ENCODE measurements at places on chromosomes 3 and 15.

DNA sequence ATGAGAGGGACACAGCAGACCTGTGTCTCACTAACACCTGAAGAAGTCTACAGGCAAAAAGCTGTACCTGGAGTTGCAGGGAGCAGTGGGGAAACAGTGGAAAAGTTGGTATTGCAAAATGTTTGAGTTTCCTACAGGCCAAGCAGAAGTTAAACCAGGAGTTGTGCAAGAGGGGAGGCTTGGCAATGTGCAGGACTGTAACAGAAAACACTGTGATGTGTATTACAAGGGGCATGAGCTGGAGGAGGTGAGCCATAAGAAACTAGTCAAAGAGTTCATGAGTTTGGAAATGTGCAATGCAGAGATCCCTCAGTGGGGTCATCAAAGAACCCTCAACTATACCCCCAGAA, 47.1 kb upstream of the SERPINI2 start:
- DNase-seq, result no peak

- DNase-seq, result peak; percentile 12
Observed at GRCh38 chr3:28972921-28973320, 307.9 kb upstream of the RBMS3 start.

DNA sequence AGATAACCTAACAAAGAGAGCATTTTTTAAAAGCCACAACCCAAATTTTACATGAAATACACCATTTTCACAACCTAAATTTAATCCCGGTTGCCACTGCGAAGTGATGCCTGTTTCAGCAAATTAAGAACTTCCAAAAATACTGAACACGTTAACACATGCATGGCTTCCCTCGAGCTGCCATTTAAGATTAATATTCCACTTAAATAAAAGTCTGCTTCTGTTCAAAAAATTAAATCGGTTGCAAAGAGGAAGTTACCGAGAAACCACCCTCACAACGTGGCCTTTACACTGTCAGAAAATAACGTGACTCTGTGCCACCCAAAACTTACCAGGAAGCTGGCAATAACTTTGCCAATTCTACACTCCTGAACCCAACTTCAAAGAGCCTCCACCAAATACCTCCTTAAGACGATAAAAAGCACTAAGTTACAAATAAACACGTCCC, 1.2 kb downstream of the TBL1XR1 start:
- DNase-seq, result peak; percentile 35

GRCh38 chr3:134018406-134018805, 11.3 kb downstream of the SLCO2A1 start:
- no peak for DNase-seq

- no peak for DNase-seq
Observed at GRCh38 chr3:9399337-9399703, 1.9 kb downstream of the SETD5 start.

- DNase-seq, result no peak
Observed at GRCh38 chr3:28042095-28042635, 199.3 kb upstream of the CMC1 start.

DNA sequence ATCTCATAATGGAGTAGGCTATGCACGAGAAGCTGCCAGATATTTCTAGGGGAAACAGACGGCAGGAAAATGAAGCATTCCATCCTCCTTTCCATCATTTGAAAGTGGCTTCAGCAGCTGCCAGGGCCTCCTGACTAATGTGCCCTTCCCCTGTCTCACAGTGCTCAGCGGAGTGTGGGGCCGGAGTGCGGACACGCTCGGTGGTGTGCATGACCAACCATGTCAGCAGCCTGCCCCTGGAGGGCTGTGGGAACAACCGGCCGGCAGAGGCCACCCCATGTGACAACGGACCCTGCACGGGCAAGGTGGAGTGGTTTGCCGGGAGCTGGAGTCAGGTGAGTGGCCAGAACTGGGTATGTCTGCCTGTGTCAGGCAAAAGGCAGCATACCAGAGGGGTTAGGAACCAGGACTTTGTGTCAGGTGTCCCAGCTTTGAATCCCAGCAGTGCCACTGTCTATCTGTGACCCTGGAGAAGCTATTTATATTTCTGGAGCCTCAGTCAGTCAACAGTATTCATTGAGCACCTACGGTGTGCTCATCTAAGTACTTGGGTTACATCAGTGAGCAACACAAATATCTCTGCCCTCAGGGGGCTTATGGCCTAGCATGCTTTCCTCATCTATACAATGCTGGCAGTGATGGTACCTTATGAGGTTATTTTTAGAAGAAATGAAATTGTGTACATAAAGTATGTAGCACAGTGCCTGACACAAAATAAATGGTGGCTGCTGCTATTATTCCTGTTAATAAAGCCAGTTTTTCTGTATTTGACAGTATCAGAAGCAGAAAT, 52.4 kb upstream of the NR2E3 start:
- no peak for DNase-seq

- no peak for DNase-seq
Observed at GRCh38 chr3:69776289-69776688, 37.0 kb downstream of the MITF start.

- no peak for DNase-seq
Observed at GRCh38 chr3:127209155-127209839, 16.4 kb downstream of the PRR23E start.

GRCh38 chr3:24352893-24353553, 141.6 kb downstream of the THRB start:
- no peak for DNase-seq

DNA sequence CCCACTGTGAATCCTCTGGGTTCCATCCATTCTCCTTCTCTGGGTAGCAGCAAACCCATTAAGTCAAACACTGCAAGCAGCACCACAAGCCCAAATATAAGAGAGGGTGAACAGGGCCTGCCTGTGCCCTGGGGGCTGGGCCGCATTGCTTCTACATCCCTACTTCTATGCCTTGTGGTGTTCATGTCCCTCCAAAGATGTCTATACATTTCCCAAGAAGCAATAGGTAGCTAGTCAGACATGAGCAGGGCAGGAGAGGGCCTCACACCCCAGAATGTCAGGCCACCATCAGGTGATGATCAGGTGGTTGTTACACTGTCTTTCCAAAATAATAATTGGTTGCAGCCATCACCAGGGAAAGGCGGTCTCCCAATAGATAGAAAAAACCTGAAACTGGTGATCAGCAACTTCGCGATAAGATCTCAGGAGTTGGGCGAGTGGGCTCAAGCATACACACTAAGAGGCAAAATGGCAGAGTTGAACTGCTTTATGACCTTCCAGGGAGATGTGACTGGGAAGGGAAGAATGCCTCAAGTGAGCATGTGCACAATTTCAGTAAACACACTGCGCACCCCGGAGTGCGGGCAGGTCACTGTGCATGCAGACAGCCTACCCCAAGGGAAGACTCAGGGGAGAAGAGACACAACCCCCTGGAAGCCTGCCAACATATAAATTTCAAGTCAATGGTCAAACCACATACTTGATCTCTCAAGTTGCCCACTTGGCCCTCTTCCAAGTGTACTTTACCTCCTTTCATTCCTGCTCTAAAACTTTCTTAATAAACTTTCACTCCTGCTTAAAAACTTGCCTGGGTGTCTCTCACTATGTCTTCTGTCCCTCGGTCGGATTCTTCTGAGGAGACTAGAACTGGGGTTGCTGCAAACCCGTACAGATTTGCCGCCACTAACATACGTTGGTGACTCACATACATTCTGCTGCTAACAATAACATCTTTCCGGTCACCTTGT, 39.9 kb downstream of the KLF15 start:
- DNase-seq, result no peak

DNA sequence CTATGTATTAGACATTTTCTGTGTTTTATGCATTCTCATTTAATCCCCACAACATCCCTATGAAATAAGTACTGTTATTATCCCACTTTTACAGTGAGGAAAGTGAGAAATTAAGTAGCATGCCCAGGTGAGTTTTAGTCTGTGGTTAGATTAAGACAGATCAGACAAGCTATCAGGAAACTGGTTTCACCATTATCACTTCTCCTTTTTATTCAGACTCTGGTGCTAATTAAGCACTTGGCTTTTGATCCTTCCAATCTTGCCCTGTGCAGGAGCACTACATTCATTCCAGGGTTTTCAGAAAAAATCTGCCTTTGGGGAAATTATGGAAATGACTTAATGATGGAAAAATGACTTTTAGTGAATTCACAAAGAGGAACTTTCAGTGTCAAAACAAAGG, 115.2 kb downstream of the TMEM108 start:
- DNase-seq, result no peak

DNA sequence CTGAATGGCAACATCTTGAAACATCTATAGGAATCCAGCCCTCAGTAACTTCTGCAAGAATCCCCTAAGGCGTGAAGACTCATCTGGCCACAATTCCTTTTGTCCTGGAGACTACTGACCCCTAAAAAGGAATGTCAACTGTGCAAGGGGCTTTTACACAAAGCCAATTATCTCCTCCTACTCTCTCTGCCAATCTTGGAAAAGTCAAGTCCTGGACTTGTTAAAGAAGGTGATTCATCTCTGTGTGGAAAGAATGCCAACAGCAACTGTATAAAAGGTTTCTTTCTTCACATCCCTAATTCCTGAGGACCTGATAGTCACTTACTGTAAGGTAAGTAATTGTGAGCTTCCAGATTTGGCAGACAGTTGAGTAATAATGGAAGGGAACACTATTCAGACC, 22.3 kb downstream of the THRB start:
- DNase-seq, result no peak

DNA sequence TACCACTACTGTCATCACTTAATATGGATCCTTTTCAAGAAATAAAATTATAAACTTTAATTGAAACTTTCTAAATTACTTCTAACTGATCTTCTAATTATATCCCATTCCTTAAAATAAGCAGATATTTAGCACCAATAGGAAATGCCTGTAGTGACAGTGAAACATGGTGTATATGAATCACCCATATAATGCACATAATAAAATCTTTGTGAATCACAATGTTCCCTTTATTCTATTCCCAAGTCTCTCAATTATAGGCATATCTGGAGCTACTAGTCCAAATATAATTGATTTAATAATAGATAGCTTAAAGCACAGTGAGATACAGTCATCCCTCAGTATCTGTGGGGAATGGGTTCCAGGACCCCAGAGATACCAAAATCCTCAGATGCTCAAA, 490.3 kb downstream of the NLGN1 start:
- no peak for DNase-seq

DNA sequence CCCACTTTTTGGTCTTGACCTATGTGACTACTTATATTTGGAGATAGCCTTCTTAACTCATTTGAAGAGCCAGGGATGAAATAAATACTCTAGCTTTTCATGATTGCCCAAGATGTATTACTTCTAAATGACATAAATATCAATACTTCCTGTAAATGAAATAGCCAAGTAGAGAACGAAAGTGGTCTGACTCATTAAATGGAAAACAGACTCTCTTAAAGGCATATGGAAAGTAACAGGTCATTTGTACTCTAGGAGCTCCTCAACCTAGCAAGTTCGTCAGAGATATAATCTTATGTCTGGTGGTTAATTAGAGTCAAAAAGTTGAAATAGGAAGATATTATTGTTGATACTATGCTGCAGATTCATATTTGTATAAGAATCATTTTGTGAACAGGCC, 1105.4 kb downstream of the TUSC7 start:
- DNase-seq, result no peak

DNA sequence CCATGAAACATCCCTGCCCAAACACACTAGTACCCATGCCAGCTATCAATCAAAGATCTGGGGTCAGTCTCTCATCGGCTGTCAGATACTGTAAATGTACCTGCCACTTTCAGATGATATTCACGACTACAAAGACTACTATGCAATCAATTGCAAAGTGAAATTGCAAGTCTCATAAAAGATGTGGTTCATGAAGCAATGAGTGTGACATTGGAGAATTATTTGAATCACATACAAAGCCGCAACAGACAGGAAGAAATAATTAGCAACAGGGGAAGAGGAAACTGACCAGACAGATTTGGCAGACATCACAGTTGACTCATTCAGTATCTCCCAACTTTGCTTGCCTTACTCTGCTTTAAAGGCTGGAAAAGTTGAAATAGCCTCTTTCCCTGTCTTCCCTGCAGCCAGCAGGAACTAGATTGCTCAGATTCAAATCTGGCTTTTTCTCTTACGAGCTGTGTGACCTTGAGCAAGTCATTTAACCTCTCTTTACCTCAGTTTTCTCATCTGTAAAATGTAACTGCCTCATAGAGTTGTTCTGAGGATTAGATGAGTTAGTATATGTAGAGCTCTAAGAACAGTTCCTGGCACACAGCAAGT, 95.7 kb upstream of the C3orf80 start:
- DNase-seq, result no peak

DNA sequence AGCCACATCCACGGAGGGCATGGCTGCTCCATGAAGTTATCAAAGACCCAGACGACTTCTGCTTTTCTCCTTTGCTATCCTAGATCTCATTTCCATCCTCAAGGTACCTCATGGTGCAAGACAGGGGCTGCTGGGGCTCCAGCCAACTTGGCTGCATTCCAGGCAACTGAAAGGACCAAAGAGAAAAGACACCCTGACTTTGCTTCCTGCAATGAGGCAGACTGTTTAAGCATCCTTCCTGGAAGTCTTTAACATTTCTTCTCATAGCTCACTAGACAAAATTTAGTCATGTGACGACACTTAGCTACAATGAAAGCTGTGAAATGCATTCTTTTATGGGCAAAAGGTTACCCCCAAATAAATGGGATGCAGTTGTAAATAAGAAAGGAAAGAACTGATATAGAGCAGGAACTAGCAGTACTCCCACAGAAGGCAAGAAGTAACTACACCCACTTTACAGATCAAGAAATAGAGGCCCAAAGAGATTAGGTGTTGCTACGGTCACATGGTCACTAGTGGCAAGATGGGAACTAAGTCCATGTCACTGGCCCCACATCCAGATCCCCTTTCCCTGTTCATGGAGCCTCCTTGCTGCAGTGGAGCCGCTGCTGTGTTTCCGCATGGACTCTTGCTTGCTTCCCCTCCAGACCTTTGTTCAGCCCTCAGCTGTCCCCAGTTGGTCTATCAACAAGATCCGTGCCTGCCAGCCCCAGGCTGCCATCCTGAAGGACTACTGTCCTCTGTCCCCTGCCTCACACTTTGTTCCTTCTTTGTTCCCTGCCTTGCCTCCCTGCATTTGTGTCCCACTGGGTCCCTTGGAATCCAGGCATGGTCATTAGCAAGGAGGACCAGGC, 107.0 kb downstream of the XXYLT1 start:
- no peak for DNase-seq

DNA sequence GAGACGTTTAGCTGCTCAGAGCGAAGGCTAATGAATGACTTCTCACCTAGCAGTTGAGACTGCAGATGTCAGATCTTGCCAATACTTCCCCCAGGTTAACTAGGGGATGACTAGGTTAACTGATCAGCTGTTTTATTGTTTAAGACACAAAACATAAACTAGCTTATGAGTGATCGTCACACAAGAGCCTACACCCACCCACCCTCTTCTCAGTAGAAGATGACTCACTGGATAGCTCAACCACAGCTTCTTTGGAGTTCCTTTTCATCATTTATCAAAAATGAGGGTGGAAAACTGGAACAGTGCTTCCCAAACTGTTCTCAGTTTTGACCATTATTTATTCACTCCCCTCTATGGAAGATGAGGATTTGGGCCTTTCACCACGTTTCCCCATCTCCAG, 25.2 kb downstream of the GASK1A start:
- DNase-seq, result no peak

- DNase-seq, result no peak
Observed at GRCh38 chr15:63109920-63110319, 11.7 kb upstream of the LACTB start.
